Muscle of arm (tissue), 14 donors: ENCODE measurements at places on chromosomes 2 and 18.
A peak's percentile ranks its signal among the peaks of the same experiment; 100 is the strongest.

DNA sequence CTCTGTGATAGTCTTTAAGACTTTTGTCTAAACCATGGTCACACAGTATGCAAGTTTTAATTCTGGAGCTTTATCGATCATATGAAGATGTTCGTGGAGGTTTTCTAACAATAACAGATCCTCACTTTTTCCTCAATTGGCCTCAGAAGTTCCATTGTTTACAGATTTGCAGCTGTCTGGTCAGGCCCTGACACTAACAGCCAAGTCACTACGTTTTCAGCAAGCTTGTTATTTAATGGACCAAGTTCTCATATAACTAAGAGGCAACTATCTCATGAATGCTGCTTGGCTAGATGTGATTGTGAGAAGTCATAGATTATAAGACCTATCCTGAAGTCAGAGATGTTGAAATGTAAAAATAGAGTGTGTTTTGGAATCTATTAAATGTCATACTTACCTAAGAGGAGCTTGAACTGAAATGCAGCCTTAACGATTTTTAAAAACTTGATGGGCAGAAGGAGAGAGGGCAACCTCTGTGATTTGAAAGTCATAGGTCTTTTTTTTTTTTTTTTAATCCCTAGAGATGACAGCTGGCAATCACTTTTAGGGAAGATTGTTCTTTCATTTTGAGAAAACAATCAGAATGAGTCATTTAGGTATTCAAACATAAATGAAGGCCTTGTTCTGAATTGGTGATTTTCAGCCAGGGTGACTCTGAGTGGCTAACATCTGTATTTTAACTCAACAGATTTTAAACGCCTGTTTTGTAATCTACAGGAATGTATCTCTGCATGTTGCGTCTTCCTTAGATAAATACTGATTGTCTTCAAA lies 48.4 kb upstream of the NEMP2 start:
- peak; percentile 24 for DNase-seq

GRCh38 chr2:40454321-40454720 lies 2.4 kb upstream of the SLC8A1 start:
- no peak for DNase-seq

DNA sequence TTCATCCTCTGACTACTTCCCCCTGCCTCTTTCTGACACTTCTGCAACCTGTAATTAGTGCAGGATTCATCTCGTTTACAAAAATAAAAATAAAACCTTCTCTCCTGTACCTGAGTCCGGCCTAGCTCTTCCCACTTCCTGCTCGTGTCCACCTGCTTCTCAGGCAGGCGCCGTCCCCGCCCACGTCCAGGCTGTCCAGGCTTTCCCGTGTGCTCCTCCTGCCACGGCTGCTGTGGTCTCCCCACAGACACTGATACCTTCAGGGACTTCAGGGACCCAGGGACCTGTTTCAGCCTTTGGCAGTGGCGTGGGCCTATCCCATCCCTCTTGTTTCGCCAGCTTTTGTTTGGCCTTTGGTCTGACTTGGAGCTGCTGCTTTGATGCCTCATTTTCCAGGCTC lies 272.5 kb downstream of the PHLPP1 start:
- no peak for DNase-seq

GRCh38 chr2:47127862-47128543 lies 27.1 kb downstream of the STPG4 start:
- no peak for DNase-seq

DNA sequence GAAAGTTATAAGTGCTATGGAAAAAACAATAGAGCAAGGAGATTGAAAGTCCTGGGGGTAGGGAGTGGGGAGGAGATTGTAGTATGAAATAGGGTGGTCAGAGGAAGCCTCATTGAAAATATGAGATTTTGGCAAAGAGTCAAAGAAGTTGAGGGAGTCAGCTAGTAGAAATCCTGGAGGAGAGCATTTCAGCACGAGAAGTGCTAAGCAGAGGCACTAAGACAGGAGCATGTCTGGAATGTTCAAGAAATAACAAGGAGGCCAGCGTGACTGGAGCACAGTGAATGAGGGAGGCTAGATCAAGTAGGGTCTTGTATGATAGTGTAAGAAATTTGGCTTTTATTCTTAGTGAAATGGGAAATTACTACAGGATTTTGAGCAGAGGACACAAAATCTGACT lies 2.1 kb upstream of the TSPYL6 start:
- no peak for DNase-seq

- DNase-seq: no peak
Measured at GRCh38 chr2:146135245-146135644, 1615.3 kb upstream of the ZEB2 start.

GRCh38 chr2:39437522-39438296 lies 624 bp upstream of the MAP4K3 start:
- DNase-seq: no peak

DNA sequence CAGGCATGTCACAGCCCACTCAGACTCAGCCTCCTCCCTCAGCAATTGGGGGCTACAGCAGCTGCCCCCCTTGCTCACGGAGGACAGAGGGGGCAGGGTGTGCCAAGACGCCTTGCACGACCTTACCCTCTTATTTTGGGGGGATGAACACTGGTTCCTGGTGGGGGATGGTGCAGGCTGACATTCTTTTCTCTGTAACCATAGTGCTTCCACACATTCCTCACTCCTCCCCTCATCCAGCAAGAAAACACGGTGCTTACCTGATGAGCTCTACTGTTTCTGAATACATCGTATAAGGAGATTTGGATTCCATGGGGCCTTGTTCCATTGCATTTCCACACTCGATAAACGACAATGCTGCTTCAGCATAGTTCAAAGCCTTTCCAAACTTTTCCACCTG lies 75.4 kb upstream of the REV1 start:
- no peak for DNase-seq

DNA sequence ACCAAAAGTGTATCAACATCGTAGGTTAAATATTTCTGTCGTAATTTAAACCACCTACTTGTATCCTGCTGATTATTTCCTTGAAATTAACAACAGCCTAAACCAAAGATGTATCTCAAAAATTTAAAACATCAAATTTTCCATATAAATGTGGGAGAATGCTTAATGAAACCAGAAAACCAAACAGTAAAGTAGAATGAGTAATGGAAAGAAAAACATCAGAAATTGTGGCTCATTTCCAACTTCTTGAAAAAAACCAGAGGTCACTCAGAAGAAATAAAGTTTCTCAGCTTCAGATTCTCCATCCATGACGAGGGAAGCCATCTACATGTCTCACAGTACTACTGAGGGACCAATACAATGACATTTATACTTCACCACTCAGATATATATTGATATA lies 296.5 kb downstream of the NOL4 start:
- DNase-seq: peak; percentile 7

- DNase-seq: no peak
Measured at GRCh38 chr2:214076527-214076926, 334.3 kb upstream of the VWC2L start.

DNA sequence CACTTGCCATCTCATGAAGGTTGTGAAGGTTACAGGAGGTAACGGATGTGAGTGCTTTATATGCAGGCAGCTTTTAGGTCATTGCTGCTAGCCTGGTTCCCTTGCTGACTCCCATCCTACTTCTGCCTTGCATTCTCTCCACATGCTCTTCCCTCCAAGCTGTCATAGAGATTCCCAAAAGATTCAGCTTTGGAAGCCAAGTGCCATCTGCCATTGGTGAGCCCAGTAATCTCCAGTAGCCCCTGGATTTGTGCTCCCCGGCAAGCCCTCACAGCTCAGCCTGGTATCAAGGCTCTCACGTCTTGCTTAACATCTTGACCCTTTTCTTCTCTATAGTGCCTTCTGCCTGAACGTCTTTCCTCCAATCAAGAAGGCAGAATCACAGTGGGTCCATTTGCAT lies 61.6 kb downstream of the MYT1L start:
- DNase-seq: no peak

GRCh38 chr2:601806-602455 lies 75.3 kb downstream of the TMEM18 start:
- no peak for DNase-seq

- DNase-seq: no peak
Measured at GRCh38 chr2:121429119-121429903, 101.4 kb upstream of the RNU4ATAC start.

DNA sequence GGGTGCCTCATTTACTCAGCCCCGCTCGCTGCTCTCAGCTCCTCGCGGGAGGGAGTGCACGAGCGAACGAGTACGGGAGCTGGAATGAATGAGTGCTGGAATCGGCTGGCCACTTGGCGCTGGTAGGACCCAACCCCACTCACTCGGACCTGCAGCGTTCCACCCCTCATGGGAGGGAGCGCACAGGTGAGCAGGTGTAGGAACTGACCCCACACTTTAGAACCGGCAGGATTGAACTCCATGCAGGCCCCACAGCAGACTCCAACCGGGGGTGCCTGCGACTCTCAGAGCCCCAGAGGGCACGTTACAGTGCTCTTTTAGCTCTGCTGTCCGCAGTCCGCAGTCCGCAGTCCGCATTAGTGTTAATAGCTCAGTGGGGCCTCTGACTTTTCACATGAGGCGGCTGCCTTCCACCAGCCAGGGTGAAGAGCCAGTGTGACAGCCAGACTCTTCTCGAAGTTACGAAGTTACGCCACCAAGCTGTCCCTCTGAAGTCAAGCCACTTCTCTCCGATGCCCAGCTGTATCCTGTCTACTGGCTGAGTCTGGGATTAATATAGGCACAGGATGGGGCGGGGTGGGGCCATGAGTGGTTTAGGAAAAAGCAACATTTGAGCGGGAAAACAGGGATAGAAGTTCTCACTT lies 102.7 kb upstream of the ARHGAP15 start:
- DNase-seq: peak; percentile 10

GRCh38 chr2:180952082-180952481 lies 28.3 kb upstream of the UBE2E3 start:
- no peak for DNase-seq

DNA sequence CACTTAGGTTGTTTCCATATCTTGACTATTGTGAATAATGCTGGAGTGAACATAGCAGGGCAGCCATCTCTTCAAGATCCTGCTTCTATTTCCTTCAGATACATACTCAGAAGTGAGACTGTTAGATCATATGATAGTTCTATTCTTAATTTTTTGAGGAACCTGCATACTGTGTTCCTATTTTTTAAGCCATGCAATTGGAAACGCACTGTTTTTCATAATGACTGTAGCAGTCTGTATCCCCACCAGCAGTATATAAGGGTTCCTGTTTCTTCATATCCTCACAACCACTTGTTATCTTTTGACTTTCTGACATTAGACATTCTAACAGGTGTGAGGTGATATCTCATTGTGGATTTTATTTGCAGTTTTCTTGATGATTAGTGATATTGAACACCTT lies 15.5 kb downstream of the NEURL3 start:
- no peak for DNase-seq

DNA sequence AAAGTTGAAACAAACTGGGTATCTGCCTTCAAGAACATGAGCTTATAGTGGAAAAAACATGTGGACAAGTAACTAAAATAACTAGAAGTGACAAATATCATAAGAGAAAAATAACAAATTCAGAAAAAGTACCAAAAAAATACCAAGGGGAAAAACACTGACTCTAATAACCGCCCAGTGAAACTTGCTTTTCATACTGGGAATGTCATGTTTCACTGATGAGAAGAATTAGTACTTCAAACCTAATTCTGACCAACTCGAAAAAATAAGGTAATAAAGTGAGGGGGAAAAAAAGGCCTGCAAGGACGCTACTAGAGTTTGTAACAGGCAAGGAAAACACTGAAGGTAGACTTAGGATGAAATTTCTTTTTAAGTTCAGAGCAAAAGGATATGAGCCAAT lies 83.6 kb downstream of the RTTN start:
- no peak for DNase-seq

DNA sequence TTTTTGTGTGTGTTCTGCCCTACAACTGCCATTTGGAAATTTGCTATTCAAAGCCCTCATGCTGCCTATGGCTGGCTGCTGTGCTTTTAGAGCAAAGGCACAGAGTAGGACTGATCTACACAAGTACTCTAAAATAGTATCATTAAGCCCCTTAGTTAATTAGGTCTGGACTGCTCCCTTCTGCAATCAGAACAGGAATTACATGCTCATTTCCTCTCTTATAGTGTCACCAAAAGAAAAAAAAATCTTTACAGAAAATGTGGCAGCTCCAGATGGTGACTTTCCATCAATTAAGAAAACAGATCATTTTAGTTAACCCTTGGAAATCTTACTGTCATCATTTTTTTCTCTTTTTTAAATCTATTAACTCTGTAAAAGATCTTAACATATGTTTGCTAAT lies 337.5 kb downstream of the RIT2 start:
- no peak for DNase-seq

- DNase-seq: no peak
Measured at GRCh38 chr2:138440759-138441158, 60.8 kb upstream of the SPOPL start.

DNA sequence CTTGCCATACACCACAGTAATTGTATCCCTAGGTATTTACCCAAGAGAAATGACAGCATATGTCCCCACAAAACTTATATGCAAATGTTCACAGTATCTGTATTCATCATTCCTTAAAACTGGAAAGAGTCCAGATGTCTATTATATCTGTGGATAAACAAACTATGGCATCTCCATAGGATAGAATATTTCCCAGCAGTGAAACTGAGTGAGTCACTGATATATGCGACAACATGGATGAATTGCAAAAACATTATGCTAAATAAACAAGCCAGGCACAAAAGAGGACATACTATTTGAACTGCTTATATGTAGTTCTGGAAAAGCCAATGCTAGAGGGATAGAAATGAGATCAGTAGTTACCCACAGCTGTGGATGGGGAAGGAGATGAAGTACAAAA lies 359.4 kb upstream of the DSEL start:
- no peak for DNase-seq

DNA sequence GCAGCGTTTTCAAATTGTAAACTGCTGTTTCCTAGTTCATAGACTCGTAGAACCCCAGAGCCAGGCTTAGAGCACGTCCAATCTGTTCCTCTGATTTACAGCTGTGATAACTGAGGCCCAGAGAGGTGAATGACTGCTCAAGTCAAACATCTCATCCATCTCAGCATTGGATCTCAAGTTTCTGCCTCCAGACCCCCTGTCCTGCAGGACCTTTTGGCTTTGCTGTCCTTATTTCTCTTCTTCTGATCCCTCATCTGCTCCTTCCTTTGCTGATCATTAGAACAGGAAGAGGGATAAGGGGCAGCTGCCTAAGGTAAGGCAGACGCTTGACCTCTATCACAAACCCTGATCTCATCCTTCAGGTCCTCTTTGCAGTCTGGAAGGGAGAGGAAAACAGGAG lies 58.5 kb upstream of the CREB1 start:
- DNase-seq: no peak

GRCh38 chr18:13592246-13592645 lies 134.1 kb downstream of the FAM210A start:
- no peak for DNase-seq

DNA sequence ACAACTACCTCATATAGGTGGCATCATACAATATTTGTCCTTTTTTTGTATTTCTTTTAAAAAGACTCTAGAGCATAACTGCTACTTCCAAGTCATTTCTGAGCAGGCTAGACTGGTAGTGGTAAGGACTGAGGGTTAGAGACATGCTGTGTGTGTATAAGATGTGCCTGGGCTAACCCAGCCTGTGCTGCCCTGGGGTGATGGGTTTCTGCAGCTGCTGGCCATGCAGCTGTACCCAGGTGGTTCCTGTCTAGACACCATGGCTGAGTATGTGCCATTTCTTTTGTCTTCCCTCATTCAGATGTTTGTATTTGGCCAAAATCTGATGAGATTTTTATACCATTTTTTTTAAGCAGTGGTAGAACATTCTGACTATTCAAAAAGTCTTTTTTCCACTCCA lies 40.0 kb downstream of the MERTK start:
- DNase-seq: no peak
